Stimulated activated CD8-positive, alpha-beta memory T cell treated with anti-CD3 and anti-CD28 coated beads, Interleukin-4, amount 100 ng/mL, for 48 hours (primary cell): ENCODE measurements at places on chromosomes 11 and 22.

DNA sequence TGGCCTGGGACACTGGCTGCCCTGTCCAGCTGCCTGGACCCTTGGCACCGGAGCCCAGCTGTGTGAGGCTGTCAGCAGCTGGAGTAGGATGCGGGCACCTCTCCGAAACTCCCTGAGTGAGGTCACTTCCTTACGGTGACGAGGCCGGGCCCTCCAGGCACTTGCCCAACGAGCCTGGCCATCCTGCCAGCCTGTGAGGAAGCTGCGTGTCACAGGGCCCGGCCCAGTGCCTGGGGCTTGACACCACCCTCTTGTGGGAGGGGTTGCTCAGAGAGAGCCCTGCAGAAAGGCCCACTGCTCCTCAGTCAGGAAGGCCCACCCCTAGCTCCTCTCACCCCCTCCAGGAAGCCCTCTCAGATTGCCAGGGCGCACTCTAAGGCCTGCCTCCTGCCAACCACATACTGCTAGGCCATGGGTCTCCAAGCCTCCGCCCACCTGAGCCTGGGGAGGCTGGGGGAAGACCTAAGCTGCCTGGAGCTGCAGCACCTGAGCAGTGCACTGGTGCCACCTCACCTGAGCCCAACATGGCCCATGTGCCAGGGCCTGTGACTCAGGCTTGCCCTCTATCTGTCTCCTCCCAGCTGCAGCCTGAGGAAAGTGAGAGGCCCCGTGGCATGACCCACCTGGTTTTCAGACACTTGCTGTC lies 4.3 kb upstream of the PHLDA2 start:
- DNase-seq = peak; percentile 71

DNA sequence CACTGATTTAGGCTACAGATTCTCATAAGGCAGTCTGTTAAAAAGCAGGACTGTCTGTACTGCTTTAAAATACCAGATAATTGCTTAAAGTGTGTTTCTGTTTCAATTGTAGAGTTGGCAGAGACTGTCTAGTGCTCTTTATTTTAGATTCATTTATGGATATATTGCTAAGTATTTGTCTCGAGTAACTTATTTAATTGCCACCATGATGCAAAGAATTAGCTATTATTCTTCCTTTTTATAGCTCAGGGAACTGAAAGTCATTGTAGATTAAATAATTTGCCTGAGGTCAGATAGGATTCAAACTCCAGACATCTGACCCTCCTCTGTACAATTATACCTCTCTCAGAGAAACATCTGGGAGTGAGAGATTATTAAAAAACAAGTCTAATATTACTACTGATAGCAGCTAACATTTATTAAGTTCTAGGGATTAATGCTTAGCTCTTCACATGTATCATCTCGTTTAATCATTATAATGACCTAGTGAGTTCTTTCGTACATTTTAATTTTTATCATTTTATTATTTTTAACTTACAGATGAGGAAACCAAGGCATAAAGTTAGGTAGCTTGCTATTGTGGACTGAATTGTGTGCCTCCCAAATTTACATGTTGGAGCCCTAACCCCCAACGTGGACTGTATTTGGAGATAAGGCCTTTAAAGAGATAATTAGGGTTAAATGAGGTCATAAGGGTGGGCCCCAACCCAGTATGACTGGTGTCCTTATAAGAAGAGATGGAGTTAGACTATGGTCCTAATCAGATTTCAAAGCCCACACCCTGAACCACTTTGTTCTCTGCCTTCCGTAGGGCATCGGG lies 19.7 kb upstream of the RAG2 start:
- DNase-seq = no peak

DNA sequence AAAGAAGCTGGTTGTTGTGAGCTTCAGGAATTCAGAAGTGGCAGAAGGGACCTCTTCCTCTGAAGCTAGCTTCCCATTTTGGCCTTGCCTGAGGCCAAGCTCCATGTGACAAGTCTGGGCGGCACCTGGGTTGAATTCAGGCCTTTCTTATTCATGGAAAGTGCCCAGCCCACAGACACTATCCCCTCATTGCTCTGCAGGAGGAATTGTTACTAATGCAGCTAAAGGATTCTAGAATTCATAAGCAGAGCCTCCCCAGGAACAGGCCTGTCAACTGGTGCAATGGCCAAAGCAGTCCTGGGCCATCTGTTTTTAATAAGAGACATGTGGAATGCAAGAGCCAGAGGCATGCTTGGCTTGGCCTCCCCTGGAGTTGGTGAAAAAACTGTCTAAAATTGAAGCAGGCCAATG lies 71.4 kb downstream of the SLC1A2 start:
- no peak for DNase-seq

- no peak for DNase-seq
These were observed 61.3 kb downstream of the MUC15 start for GRCh38 chr11:26510756-26511155.

- DNase-seq = no peak
These were observed 31.5 kb downstream of the TENM4 start for GRCh38 chr11:79409330-79409729.

DNA sequence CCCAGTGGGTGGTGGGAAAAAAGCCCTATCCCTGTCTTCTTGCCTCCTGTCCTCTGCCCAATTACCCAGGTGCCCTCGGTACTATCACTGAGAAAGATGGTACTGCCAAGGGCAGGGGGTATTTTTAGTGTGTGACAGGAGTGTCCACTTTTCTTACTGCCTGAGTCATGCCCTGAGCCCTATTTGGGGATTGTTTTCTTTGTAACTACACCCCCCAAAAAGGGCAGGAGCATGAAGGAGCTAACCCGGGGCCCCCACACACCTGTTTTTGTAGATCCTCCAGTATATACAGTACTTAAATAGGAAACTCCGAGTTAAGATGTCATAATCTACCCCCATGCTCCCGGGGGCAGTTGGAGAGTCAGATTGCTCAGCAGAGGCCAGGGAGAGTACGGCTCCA lies 3.8 kb downstream of the SMTNL1 start:
- DNase-seq = no peak

DNA sequence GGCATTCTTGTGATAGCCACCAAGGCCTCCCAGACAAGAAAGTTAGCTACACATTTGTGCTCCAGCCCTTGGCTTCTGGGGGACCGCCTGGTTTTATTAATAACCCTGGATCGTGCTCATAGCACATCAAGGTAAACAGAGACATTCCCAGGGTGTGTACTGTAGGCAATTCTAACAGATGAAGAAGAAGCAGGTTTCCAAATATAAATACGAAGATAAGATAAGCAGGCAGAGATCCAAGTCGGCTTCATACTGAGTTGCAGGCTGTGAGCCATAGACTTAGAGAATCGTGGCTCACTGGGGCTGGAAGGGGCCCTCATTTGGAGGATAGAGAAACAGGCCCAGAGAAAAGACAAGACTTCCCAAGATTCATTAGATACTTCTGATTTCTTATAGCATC lies 131.4 kb downstream of the TENM4 start:
- DNase-seq = no peak

GRCh38 chr11:103007521-103007920 lies 52.0 kb upstream of the MMP13 start:
- no peak for DNase-seq

GRCh38 chr22:42996646-42997365 lies 18.1 kb downstream of the PACSIN2 start:
- DNase-seq = no peak

DNA sequence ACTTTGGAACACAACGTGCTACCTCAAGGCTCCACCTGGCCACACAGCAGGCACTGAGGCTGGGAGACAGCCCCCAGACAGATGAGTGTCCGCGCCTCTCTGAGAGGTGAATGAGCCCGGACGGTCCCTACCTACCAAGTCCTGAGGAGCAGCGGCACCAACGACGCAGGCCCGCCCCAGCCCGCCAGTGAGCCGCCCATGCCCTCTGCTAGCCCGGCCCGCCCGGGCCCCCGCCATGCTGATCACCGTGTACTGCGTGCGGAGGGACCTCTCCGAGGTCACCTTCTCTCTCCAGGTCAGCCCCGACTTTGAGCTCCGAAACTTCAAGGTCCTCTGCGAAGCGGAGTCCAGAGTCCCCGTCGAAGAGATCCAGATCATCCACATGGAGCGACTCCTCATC lies at the start of gene DDI1:
TSS of gene DDI1 (plus strand) at position 53 of the 400 bp plus-strand sequence. CDS start at position 236, 183 bp downstream.
- DNase-seq = no peak

GRCh38 chr22:31734512-31734911 lies 15.4 kb downstream of the PRR14L start:
- DNase-seq = no peak

- no peak for DNase-seq
These were observed 6.6 kb downstream of the ARRB1 start for GRCh38 chr11:75344761-75345454.

DNA sequence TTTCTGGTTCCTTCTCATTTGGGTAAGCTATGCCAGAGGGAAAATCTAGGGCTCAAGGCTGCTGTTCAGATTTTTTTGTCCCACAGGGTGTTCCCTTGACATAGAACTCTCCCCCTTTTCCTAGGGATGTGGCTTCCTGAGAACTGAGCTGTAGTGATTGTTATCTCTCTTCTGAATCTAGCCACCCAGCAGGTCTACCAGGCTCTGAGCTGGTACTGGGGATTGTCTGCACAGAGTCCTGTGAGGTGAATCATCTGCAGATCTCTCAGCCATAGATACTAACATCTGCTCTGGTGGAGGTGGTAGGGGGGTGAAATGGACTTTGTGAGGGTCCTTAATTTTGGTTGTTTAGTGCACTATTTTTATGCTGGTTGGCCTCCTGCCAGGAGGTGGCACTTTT lies 167.3 kb upstream of the PGR start:
- no peak for DNase-seq

- DNase-seq = no peak
These were observed 4.6 kb upstream of the DNAL4 start for GRCh38 chr22:38798496-38798895.

DNA sequence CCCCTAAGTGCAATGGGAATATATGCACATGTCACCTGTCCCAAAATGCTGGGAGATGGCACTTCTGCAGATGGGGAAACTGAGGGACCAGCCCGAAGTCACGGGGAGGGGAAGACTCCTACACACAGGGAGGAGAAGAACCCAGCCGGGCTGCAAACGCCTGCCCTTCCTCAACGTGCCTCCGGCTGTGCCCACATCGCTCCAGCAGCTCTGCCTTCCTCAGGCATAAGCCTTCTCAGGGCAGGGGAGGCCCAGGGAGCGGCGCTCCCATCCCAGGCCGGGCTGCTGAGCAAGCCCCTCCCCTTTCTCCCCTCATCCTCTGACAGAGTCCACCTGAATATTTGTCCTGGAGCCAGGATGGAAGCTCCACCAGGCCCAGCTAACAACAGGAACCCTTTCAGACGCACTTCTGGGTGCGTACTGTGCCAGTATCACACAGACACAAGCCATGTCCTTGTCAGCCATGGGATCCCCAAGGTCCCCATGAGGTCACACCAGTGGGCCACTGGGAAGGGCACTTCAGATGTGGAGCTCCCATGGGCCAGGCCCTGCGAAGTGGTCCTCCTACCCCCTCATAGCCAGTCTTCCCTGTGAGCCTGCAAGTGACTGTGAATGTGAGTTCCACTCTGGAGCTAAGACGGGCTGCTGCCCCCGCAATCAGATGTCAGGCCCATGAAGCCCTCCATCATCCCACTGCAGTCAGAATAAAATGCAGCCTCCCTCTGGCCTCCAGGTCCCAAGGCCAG lies 2.5 kb upstream of the CD81 start:
- no peak for DNase-seq

DNA sequence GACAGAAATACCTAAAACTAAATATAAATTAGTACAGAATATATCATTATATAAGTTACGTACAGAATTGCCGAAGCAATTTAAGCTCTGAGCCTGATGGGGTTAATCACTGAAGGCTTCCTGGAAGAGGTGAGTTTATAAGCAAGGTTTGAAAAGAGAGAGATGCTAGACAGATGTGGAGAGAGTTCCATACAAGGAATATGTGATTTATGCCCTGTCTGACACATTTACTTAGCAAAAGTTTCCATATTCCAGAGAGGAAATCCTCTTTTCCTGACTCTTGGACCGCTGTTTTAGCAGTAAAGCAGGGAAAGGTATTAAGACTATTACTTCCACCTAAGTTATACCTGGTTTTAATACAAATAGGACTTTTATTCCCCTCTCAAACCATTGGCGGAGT lies 65.1 kb downstream of the DBX1 start:
- DNase-seq = no peak

- no peak for DNase-seq
These were observed 112.0 kb downstream of the SHANK2 start for GRCh38 chr11:71140206-71140919.

- DNase-seq = no peak
These were observed 48.8 kb downstream of the MN1 start for GRCh38 chr22:27752771-27753170.
